ENCODE measurements at places on chromosomes 2 and 18. TPM values are rescaled to one million over a fixed set of nuclear protein-coding genes. Genes with fewer than 3 reads are reported as not detected.

GRCh38 chr2:193294371-193294770 is 1099.6 kb upstream of the TMEFF2 start:
- no peak overlapping the region for H3K4me3 ChIP-seq
- DNase-seq: no peak
- no peaks in the 10 kb centered on the region for H3K36me3 ChIP-seq
- no peaks in the 10 kb centered on the region for H3K27me3 ChIP-seq

DNA sequence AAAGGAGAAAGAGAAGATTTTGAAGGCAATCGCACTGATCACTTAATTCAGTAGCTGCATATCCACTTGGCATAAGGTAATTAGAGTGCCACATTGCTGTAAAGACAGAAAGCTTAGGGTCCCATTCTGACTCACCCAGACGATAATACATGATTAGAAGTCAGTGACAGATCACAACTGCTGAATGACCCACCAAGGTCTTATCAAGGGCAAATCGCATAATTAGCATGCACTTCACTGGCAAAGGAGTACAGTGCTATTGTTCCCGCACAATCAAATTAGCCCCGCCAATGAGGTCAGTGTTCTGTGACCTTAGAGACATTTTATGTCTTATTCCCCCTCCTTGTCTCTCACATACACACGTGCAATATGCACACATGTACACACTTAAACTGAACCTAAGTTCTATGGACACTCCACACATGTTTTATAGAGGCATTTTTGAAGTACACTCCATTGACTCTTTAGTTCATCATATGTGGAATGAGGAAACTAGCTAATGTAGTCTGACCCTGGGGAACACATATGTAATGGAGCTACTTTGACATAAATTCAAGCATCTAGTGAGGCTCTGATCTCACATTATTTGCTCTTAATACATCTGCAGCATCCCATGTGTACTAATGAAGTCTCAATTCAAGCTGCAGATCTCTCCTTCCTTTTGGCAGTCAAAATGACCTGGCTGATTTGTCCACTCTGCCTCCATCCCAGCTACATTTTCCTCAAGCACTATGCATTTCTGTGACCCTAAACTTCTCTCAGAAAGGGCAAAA is 673.8 kb upstream of the FANCL start:
- no peaks in the 10 kb centered on the region for H3K27me3 ChIP-seq
- DNase-seq: no peak
- peaks cover 5% of the 10 kb centered on the region for H3K4me1 ChIP-seq
- no peak overlapping the region for H3K27ac ChIP-seq
- H3K36me3 ChIP-seq: no peaks in the 10 kb centered on the region

DNA sequence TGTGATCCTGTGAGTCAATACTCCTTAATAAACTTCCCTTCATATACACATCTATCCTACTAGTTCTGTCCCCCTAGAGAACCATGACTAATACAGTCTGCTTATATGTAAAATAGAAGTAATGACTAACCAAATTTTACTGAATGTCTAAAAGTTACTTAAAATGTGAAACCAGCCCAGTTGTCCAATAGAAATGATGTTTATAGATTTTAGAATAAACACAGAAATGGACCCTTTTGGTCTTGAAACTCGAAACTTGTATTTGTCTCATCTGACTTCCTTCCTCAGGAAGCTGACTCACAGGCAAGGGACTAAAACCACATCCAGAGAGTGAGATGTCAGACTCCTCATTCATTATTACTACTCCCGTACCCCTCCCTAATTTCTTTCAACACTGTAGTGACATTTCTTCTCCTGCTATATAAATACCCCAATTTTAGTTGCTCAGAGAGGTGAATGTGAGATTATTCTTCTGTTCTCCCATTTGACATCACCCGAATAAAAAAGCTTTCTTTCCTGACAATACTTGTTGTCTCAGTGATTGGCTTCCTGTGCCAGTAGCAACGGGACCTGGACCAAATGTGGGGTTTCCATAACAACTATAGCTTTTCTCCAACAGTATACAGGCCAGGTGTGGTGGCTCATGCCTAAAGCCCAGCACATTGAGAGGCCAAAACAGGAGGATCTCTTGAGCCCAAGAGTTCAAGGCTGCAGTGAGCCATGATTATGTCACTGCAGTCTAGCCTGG is 486.0 kb downstream of the ERBB4 start:
- no peak overlapping the region for H3K4me3 ChIP-seq
- H3K27me3 ChIP-seq: no peaks in the 10 kb centered on the region
- H3K27ac ChIP-seq: no peak overlapping the region
- no peaks in the 10 kb centered on the region for H3K4me1 ChIP-seq
- H3K36me3 ChIP-seq: no peaks in the 10 kb centered on the region

DNA sequence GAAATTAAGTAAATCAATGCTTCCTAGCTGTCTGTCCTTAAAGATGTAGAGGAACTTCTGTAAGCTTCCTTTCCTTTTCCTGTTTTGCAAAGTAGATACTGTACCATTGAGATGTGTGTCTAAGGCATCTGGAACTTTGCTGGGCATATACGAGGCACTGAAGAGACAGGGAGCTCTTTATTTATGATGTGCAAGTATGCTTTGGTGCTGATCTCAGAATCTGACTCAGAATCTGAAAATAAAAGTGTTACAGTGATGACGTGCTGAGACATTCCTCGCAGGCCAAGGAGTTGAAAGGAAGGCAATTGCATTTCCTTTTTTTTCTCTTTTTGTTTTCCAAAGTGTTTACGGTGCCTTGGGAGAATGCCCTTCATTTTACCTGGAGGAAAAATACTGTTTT is 230.9 kb upstream of the RGPD4 start:
- no peaks in the 10 kb centered on the region for H3K4me1 ChIP-seq
- DNase-seq: no peak
- no peak overlapping the region for H3K27ac ChIP-seq
- no peaks in the 10 kb centered on the region for H3K27me3 ChIP-seq

GRCh38 chr2:40859617-40860016 is 407.7 kb upstream of the SLC8A1 start:
- no peak overlapping the region for H3K27ac ChIP-seq
- DNase-seq: no peak
- no peaks in the 10 kb centered on the region for H3K27me3 ChIP-seq
- no peaks in the 10 kb centered on the region for H3K36me3 ChIP-seq
- no peak overlapping the region for H3K4me3 ChIP-seq

GRCh38 chr18:80086281-80086680 is 22.8 kb upstream of the ADNP2 start:
- H3K36me3 ChIP-seq: no peaks in the 10 kb centered on the region
- no peak for DNase-seq
- H3K27me3 ChIP-seq: no peaks in the 10 kb centered on the region
- H3K27ac ChIP-seq: no peak overlapping the region
- H3K4me3 ChIP-seq: no peak overlapping the region

- H3K27ac ChIP-seq: no peak overlapping the region
- no peaks in the 10 kb centered on the region for H3K27me3 ChIP-seq
- no peaks in the 10 kb centered on the region for H3K4me1 ChIP-seq
These were observed 487.8 kb downstream of the GALR1 start for GRCh38 chr18:77737405-77737804.

- DNase-seq: no peak
- no peaks in the 10 kb centered on the region for H3K36me3 ChIP-seq
- H3K27me3 ChIP-seq: no peaks in the 10 kb centered on the region
- no peak overlapping the region for H3K27ac ChIP-seq
- H3K4me3 ChIP-seq: no peak overlapping the region
- H3K4me1 ChIP-seq: no peaks in the 10 kb centered on the region
These were observed 12.0 kb upstream of the GTF2A1L start for GRCh38 chr2:48605482-48606175.

DNA sequence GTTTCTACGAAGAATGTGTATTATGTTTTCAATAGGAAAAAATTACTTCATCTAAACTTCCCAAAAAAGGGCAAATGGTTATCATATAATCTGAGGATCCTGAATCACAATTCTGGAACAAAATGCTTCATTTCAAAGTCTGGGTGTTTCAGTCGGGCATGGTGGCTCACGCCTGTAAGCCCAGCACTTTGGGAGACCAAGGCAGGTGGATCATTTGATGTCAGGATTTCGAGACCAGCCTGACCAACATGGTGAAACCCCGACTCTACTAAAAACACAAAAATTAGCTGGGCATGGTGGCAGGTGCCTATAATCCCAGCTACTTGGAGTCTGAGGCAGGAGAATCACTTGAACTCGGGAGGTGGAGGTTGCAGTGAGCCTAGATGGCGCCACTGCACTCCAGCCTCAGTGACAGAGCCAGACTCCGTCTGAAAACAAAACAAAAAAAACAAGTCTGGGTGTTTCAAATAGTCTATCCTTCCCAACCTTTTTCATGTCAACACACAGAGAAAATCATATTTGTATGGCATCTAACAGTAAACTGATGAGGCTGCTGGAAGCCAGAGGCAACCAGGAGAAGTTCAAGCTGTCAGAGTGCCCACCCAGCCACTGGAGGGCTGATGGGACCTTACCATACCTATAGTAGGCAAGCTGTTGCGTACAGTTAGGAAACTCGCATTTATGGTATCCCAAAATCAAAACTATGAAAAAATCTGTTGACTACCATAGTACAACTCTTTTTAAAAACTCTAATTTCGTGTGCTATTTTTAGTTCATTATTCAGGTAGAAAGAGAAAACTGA is 14.6 kb downstream of the NBAS start:
- H3K27me3 ChIP-seq: no peaks in the 10 kb centered on the region
- no peaks in the 10 kb centered on the region for H3K4me1 ChIP-seq
- no peak overlapping the region for H3K4me3 ChIP-seq
- no peaks in the 10 kb centered on the region for H3K36me3 ChIP-seq
- no peak for DNase-seq

- H3K27me3 ChIP-seq: no peaks in the 10 kb centered on the region
- H3K4me1 ChIP-seq: no peaks in the 10 kb centered on the region
- DNase-seq: no peak
- H3K4me3 ChIP-seq: no peak overlapping the region
These were observed 280.1 kb downstream of the NEDD4L start for GRCh38 chr18:58323866-58324762.

DNA sequence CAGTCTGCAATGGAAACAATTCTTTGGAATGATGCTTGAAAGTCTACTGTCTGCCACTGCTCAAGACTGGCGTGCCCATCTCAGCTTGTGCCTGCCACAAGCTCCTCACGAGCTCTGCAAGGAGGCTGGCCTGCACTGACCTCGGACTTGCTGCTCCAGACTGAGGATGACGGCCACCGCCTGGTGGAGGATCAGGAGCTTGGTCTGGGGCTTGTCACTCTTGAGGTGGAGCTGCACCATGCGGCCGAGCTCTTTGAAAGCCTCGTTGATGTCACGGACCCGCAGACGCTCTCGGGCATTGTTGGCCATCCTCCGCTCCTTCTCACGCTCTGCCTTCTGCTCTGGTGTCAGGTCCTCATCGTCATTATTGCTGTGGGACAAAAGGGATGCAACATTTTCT is 269.4 kb upstream of the CCDC68 start:
- DNase-seq: no peak
- H3K27ac ChIP-seq: no peak overlapping the region
- H3K4me1 ChIP-seq: 0 out of 2 replicates have a peak, but pooled peaks cover 2% of the 10 kb centered on the region
- H3K4me3 ChIP-seq: no peak overlapping the region

- H3K4me1 ChIP-seq: no peaks in the 10 kb centered on the region
- no peak for DNase-seq
- no peak overlapping the region for H3K27ac ChIP-seq
- H3K36me3 ChIP-seq: no peaks in the 10 kb centered on the region
These were observed 15.5 kb upstream of the CCDC195 start for GRCh38 chr2:224731665-224732064.

ACTR3 gene
- 184 TPM for total RNA-seq

GKN1 gene
- total RNA-seq: not detected

SLC8A1 gene
- total RNA-seq: 3.2 TPM

LYG2 gene
- total RNA-seq: not detected

EHD3 gene
- 12.0 TPM for total RNA-seq

LOXHD1 gene
- total RNA-seq: not detected
